ENCODE measurements at places on chromosomes 11 and 22. TPM values are rescaled to one million over a fixed set of nuclear protein-coding genes. Genes with fewer than 3 reads are reported as not detected.

- no peak for DNase-seq
Measured at GRCh38 chr22:22682807-22683667, 38.6 kb downstream of the GGTLC2 start.

DNA sequence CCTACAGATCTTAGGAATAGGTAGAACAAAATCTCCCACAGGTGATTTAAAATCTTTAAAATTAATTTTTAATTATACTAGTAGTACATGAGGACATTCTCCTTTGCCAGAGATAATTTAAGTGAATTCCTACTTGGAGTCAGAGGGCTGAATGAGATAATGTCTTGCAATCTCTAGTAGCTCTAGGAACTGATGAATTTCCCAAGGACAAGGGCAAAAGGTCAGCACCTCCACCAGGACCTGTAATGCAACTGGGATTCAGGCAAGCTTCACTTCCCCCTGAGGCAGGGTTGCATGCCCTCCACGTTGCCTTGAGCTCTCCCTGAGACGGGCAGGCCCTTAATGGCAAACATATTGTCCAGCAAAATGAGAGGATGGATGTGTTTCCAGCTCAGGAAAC lies 330.3 kb upstream of the PITPNB start:
- no peak for DNase-seq

GRCh38 chr11:117840881-117841550 lies 16.5 kb upstream of the FXYD2 start:
- no peak for DNase-seq

DNA sequence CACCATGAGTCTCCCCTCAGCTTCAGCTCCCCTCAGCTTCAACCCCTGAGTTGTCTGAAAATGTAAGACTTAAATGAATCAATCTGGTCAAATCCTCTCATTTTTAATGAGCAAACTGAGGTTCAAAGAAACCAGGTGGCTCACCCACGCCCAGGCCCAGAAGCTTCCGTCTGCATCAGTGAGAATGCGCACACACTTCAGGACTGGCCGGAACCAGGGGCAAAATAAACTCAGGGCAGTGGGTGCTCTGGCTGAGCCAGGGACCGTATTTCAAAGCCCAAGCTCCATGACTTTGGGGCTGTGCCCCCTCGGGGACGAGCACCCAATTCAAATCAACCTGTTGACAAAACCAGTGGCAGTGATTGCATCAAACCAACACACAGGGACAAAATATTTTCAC lies 3.1 kb downstream of the SULT4A1 start:
- no peak for DNase-seq

DNA sequence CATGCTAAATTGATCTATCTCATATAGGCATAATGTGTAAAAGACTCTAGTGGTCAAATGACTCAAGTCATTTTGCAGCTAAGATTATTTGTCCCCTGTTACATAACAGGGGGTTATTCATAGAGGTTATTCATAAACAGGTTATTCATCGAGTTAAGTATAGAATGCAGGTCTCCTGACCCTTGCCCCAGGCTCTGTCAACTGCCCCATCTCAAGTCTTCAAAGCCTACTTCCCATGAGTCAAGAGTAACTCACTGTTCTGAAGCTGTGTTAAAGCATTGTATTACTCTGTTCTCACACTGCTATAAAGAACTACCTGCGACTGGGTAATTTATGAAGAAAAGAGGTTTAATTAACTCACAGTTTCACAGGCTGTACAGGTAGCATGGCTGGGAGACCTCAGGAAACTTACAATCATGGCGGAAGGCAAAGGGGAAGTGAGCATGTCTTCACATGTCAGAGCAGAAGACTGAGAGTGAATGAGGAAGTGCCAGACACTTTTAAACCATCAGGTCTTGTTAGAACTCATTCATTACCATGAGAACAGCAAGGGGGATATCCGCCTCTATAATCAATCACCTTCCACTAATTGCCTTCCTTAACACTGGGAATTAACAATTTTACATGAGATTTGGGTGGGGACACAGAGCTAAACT lies 226.2 kb upstream of the BLID start:
- no peak for DNase-seq

Gene EMID1
- 8.0 TPM for total RNA-seq

GRCh38 chr11:46277622-46278386 lies at the start of gene CREB3L1:
Gene CREB3L1, plus strand, starts transcription at chr11:46277662. Its CDS starts 450 bp downstream, at chr11:46278112.
- DNase-seq, result no peak

All from cerebellum (tissue), 4 donors.